ENCODE measurements at places on chromosomes 1 and 21. TPM values are rescaled to one million over a fixed set of nuclear protein-coding genes. Genes with fewer than 3 reads are reported as not detected.

GJA8 gene
- not detected for total RNA-seq

GPR25 gene
- total RNA-seq, result not detected

KRTAP20-1 gene
- total RNA-seq, result not detected

ZBTB37 gene
- total RNA-seq, result 8.2 TPM

IL20 gene
- not detected for total RNA-seq

SLC35F3 gene
- 0.59 TPM for total RNA-seq

BNIPL gene
- 1.3 TPM for total RNA-seq

FCRL5 gene
- not detected for total RNA-seq

HAPLN2 gene
- total RNA-seq, result 0.21 TPM

CELA3B gene
- total RNA-seq, result not detected

OPTC gene
- total RNA-seq, result not detected

CBR3 gene
- total RNA-seq, result 27.6 TPM

C1orf141 gene
- total RNA-seq, result 1.2 TPM

LRRC52 gene
- total RNA-seq, result not detected

IL22RA1 gene
- total RNA-seq, result not detected

ISG20L2 gene
- 35.6 TPM for total RNA-seq

TMPRSS2 gene
- not detected for total RNA-seq

CRP gene
- total RNA-seq, result not detected

TRIM17 gene
- total RNA-seq, result 1.6 TPM

PRAMEF11 gene
- total RNA-seq, result not detected

FMO1 gene
- not detected for total RNA-seq

All from activated CD4-positive, alpha-beta memory T cell treated with anti-CD3 and anti-CD28 coated beads for 36 hours (primary cell).